CD4-positive, alpha-beta T cell treated with Interleukin-12 subunit alpha and Interleukin-12 subunit beta, for 1 hour (primary cell): ENCODE measurements at places on chromosomes 3 and 15.
A peak's percentile ranks its signal among the peaks of the same experiment; 100 is the strongest.

GRCh38 chr15:31285772-31286261 lies 40.8 kb upstream of the KLF13 start:
- no peak for DNase-seq

GRCh38 chr15:30043211-30043655 lies 39.5 kb upstream of the GOLGA8J start:
- no peak for DNase-seq

- no peak for DNase-seq
Observed at GRCh38 chr3:63768386-63768785, 50.7 kb upstream of the C3orf49 start.

DNA sequence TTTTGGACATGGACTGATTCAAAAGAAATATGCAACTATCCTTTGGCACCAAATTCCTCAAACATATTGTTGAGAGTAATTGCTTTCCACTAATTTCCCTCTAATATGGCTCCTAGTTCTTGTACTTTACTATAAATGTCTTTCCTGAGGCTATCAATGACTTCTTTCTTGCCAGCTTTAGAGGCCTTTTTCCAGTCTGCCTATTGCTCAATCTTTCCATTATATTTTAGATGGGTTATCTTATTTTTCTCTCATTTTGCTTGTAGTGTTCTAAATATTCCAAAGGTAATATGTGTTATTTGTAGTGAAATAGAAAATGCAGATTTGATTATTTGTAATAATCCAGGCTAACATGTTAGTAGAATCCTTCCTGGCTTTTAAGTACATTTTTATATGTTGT lies 11.5 kb upstream of the TEX9 start:
- DNase-seq: no peak

DNA sequence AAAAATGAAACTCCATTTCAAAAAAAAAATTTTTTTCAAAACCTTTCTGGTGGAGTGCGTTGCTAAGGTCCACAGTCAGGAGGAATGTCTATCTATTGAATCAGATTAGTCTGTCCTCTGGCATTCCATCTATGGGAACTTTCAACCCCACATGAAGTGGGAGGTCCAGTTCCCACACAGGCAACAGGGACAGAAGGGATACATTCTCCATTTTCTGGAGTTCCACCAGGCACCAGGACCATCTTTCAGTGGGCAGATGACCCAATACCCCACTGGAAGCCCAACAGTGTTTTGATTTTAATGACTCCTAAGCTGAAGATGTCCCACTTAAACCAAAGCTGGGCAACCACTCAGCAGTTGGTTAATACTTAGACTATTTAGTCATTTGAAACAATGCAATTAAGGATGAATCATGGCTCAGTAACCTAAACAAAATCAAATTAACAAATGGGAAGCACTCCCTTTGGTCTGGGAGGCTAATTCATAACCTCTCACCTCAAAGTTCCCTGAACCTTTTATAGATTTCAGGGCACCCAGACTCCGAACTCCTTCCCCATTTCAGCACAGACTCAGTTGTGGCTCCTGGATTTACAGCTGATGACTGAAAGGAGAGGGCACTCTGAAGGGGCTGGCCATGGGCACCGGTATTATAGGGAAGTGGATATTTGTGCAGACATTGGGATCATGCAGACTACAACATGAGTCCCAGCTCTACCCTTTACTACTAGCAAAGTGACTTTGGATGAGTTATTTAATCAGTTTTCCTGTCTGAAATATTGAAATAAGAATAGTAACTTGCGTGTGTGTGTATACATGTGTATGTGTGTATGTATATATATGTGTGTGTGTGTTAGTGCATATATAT lies 264.3 kb upstream of the LRTM1 start:
- no peak for DNase-seq

DNA sequence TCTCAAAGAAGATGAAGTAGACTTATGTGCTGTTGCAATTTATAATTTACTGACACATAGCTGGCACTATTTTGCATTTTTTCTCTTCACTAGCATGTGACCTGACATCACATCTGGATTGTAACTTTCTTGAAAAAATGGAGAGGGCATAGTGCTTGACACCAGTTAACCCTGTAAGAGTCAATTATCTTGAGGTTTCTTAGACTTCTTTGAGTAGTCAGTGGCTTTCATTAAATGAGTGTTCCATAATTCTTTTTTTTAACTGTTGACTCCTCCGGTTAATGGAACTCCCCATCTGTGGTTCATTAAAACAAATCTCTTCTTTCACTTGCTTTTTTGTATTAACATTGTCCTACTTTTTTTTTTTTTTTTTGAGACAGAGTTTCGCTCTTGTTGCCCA lies 16.9 kb upstream of the PRKCI start:
- no peak for DNase-seq

DNA sequence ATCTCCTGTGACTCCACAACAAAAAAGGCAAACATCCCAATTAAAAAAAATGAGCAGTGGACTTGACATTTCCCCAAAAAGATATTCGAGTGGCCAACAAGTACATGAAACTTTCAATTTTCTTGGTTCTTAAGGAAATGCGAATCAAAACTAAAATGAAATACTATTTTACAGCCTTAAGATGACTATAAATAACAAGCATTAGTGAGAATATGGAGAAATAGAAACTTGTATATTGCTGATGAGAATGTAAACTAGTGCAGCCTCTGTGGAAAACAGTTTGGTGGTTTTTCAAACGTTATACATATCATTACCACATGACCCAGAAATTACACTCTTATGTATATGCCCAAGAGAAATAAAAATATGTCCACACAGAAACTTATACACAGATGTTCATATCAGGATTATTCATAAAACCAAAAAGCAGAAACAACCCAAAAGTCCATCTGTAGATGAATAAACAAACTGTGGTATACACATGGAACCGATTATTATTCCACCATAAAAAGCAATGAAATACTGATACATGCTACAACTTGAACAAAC lies 153.2 kb upstream of the GPR149 start:
- DNase-seq: no peak

DNA sequence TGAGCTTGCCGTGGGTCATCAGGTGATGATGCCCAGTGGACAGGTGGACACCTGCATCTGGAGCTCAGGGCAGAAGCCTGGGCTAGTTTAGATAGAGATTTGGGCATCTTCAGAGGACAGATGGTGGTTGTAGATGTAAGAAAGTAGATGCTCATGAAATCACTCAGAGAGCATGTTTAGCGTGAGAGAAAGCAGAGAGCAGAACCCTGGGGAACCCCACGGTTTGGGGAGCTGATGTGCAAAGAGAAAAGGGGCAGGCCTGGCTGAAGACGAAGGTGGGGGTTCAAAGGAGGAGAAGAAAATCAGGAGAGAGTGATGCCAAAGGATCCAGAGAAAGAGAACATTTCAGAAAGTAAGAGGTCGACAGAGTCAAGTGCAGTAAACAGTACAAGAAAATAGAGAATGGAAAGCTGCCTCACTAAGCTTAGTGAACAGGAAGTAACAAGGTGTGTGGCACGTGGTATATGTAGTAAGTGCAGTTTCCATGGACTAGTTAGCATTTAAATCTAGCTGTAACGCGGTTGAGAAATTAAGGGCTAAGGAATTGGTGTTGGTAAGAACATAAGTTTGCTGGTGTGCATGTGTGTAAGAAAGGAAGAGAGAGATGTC lies 13.5 kb downstream of the TIGIT start:
- DNase-seq: peak; percentile 68

DNA sequence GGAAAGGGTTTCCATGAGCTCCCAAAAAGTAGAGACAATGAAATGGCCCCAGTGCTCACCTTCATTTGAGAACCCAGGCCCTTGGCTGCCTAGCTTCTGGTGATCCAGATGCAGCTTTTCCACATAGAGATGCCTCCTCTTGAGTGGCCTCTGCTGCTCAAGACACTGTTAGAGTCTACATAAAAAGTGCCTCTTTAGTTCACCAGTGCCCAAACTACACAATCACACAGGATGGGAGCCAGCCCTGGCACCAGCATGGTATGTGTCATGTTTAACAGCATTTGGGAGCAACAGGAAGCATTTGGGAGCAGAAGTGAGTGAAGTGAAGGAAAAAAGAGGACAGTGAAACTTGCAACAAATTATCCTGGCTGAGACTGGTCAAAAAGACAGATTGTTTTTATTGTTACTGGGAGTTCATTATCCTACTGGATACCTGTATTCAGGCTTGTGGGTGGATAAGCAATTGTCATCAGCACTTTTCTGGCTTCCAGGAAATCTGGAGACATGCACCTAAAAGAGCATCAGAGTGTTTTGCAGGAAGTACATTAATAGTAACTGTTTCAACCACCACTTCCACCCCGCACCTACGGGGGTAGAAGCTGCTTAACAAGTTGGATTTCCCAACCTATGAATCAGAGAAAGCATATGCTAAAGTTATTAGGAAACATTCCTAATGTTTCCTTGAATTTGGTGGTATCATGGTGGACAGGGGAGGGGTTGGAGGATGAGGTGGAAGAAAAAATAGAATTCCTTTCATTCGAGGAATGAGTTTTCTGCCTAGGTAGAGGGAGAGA lies 416.2 kb downstream of the IGSF11 start:
- no peak for DNase-seq

- DNase-seq: no peak
Observed at GRCh38 chr3:141669434-141669833, 68.7 kb upstream of the RNF7 start.
